ENCODE measurements at places on chromosomes 5 and 9.

DNA sequence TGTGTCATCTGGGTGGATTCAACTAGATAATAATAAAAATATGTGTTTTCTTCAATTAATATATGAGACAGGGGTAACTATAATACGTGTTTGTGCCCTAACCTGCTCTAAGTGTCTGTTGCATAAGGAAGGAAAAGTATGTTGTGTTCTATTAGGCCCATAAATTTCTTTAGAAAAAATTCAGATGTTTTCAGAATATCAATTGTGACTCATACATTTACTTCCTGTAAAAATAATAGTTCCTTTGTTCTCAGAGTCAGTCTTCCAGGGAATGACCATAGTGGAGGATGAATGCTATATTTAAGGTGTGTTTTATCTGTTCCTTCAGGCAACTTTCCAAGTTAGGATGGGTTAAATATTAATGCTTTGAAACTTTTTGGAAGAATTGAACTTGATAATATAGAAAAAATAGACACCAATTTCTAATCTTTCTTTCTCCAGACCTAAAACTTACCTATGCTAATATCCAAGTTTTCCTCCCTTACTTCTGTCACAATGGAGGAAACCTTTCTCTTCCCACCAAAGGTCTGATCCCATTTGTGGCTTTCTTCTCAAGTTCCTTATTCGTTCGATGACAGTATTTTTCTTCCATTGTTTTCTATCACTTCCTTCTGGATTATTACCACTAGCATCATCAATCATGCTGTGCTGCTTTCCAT, 49.9 kb downstream of the ISL1 start:
- no peak overlapping the region for H3K4me3 ChIP-seq
- DNase-seq = no peak
- H3K4me1 ChIP-seq = no peaks in the 10 kb centered on the region
- H3K36me3 ChIP-seq = no peaks in the 10 kb centered on the region

DNA sequence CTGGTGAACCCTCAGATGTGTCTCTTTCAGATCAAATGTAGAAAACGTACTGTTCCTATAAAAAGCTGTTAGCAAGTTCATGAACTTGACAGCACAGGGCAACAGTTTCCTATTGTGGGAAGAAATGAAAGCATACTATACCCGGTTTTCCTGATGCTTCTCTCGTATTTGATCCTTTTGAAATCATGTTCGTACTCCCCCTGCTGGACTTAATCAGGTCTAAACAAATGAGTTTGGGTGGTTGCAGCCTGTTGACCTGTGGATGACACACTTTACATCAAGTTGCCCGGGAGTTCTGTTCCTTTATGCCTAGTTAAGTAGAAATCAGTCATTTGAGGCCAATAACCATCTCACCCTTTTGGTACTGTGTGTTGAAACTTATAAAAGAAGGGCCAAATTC, 1992.3 kb downstream of the MAT2B start:
- H3K36me3 ChIP-seq = no peaks in the 10 kb centered on the region
- no peak overlapping the region for H3K27ac ChIP-seq
- H3K4me3 ChIP-seq = no peak overlapping the region
- no peak for DNase-seq
- H3K27me3 ChIP-seq = no peaks in the 10 kb centered on the region

- no peaks in the 10 kb centered on the region for H3K36me3 ChIP-seq
- H3K4me1 ChIP-seq = no peaks in the 10 kb centered on the region
- no peaks in the 10 kb centered on the region for H3K27me3 ChIP-seq
Observed at GRCh38 chr5:75023368-75024159, 28.8 kb downstream of the GCNT4 start.

DNA sequence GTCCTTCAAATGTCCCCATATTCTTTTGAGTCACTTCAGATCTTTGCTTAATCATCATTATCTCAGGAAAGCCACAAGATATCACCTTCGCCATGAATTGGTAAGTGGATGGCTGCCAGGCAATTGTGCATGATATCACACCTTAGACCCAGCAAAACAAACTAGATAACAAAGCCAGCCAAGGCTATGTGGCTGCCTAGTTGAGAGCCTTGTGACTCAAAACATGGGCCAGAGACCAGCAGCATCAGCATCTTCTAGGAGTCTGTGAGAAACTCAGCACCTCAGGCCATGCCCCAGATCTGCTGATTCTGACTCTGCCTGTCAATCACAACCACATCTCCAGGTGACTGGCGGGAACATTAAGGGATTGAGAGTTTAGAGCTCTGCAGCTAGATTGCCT, 82.8 kb downstream of the SLIT3 start:
- H3K27me3 ChIP-seq = no peaks in the 10 kb centered on the region
- H3K4me3 ChIP-seq = no peak overlapping the region
- H3K27ac ChIP-seq = no peak overlapping the region
- no peaks in the 10 kb centered on the region for H3K4me1 ChIP-seq
- no peak for DNase-seq
- H3K36me3 ChIP-seq = no peaks in the 10 kb centered on the region

GRCh38 chr9:133054194-133054890, 7.4 kb upstream of the CEL start:
- H3K36me3 ChIP-seq = peaks cover 68% of the 10 kb centered on the region
- H3K27ac ChIP-seq = no peak overlapping the region
- no peak for DNase-seq
- H3K4me3 ChIP-seq = no peak overlapping the region
- H3K27me3 ChIP-seq = no peaks in the 10 kb centered on the region

DNA sequence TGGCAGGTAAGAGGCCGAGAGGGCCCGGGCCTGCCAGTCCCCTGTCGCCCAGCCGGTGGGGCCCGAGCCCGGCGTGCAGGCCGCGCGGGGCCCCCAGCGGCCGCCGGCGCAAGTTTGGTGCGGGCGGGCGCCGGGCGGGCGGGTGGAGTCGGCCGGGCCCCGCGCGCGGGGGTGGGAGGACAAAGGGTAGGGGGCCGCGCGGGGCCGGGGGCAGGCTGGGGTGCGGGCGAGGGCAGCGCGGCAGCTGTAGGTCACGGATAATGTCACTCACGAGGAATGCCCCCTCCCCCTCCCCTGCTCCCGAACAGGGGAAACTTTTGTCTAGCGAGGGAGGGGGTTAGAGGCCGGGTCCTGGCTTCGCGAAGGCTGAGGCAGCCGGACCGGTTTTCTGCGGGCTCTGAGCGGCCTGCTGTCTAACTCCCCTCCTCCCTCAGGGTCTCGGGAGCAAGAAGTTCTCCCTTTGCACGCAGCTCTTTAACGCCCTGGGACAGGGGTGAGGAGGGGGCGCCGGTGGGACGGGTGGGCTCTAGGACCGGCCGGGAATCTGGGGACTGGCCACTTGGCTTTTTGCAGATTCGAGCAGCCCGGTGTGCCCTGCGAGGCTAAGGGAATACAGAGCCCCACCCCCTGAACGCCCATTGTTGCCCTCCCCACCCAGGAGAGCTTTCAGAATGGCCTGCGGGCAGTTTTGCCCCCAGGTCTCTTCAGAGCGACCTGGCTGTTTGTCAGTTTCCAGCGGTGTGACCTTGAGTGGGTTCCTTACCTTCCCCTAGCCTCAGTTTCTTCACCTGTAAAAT, 21.3 kb upstream of the NDST1 start:
- no peaks in the 10 kb centered on the region for H3K27me3 ChIP-seq
- DNase-seq = no peak
- H3K4me1 ChIP-seq = peaks cover 58% of the 10 kb centered on the region
- H3K4me3 ChIP-seq = peak overlapping the region; percentile 85
- no peaks in the 10 kb centered on the region for H3K36me3 ChIP-seq

GRCh38 chr5:65926276-65926783, at the start of gene ERBIN:
TSS of gene ERBIN (plus strand) at chr5:65926575. CDS start at chr5:65992719, 66,144 bp downstream.
- H3K4me3 ChIP-seq = peak within 1 kb of the TSS; percentile 92
- H3K27ac ChIP-seq = peak within 1 kb of the TSS; percentile 100
- no peaks in the 10 kb centered on the region for H3K36me3 ChIP-seq
- no peaks in the 10 kb centered on the region for H3K27me3 ChIP-seq
- H3K4me1 ChIP-seq = peaks cover 26% of the 10 kb centered on the region

GRCh38 chr9:6894135-6894534, 136.4 kb downstream of the KDM4C start:
- no peak overlapping the region for H3K4me3 ChIP-seq
- H3K27ac ChIP-seq = no peak overlapping the region
- no peaks in the 10 kb centered on the region for H3K4me1 ChIP-seq
- no peak for DNase-seq
- H3K36me3 ChIP-seq = no peaks in the 10 kb centered on the region

DNA sequence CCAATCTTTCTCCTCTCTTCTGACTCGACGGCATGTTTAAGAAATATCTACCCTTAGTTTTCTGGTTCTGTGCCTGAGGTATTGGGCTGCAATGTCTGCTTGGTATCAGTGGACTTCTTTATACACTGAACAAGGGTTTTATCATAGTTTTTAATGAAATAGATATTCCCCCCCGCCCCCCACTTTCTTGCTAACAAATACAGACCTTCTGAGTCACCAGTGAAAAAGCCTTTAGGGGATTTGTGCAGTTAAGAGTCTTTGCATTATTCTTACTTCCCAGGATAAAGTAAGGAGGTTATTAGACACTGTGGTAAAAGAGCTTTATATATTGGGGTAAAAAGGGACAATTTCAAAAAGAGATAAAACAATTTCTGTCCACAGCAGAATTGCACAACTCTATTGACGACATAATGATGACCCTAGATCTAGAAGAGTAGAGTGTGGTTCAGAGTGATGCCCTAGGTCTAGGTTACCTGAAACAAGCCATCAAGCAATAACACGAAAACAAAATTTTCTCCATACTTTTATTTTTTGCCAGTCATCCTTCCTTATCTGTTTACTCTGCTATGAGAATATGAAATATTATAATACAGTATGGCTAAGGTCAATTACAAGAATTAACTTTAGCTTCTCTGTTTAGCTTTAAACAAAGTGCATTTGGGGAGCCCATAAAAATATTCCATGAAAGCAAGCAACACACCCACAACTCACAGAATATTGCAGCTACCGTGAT, 110.7 kb downstream of the PLK2 start:
- no peaks in the 10 kb centered on the region for H3K27me3 ChIP-seq
- no peaks in the 10 kb centered on the region for H3K4me1 ChIP-seq
- H3K4me3 ChIP-seq = no peak overlapping the region
- no peak overlapping the region for H3K27ac ChIP-seq
- DNase-seq = no peak

DNA sequence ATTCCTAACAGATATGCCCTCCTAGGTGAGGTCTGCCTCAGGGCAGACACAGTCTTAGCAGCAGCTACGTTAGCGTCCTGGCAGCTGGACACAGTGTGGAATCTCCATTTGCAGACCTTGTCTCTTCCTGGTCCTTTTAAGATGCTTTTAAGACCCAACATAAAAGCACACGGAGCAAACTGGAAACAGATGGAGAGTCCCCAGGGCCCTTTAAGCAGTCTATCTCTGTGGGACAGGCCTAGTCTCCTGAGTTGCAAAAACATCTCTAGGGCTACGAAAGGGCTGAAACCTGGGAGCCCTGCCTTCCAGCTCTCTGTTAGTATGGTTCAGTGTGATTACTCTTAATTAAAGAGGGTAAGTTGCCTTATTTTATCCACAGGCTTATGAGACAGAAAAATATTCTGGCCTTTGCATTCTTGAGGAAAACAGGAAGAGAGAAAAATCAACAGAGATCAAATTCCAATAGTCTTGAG, 66.0 kb upstream of the GNA14 start:
- H3K4me3 ChIP-seq = no peak overlapping the region
- no peak overlapping the region for H3K27ac ChIP-seq
- no peak for DNase-seq
- no peaks in the 10 kb centered on the region for H3K36me3 ChIP-seq
- H3K4me1 ChIP-seq = peaks cover under 1% of the 10 kb centered on the region

DNA sequence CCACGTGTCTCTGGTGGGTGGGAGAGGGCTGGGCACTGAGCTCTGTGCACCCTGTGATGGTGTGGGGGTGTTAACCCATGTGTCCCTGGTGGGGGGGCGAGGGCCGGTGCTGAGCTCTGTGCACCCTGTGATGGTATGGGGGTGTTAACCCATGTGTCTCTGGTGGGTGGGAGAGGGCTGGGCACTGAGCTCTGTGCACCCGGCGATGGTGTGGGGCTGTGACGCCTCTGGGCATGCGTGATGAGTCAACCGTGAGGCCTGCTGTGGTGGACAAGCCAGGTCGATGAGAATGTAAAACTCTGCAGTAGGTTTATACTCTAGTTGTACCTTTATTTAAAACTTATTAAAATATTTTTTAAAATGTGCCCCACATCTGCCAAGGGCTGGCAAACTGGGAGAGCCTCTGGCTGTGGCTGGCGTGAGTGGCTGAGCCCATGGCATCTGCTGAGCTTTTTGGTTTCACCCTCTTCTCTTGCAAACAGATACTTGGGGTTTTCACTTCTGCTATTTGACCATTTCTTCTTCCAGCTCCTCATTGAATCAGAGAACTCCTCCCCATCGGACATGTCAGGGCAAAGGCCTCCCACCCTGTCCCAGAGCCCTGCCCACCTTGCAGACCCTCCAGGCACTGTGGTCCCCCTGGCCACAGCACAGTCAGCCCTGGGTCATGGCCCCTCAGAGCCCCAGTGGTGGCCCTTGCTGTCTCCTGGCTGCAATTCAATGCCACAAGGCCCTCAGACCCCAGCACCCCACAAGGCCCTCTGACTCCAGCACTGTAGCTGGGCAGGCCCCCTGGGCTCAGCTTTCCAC, 18.5 kb upstream of the EXOC3 start:
- peak; percentile 63 for DNase-seq
- no peak overlapping the region for H3K4me3 ChIP-seq
- H3K36me3 ChIP-seq = no peaks in the 10 kb centered on the region
- H3K27me3 ChIP-seq = no peaks in the 10 kb centered on the region
- no peaks in the 10 kb centered on the region for H3K4me1 ChIP-seq
- H3K27ac ChIP-seq = no peak overlapping the region

DNA sequence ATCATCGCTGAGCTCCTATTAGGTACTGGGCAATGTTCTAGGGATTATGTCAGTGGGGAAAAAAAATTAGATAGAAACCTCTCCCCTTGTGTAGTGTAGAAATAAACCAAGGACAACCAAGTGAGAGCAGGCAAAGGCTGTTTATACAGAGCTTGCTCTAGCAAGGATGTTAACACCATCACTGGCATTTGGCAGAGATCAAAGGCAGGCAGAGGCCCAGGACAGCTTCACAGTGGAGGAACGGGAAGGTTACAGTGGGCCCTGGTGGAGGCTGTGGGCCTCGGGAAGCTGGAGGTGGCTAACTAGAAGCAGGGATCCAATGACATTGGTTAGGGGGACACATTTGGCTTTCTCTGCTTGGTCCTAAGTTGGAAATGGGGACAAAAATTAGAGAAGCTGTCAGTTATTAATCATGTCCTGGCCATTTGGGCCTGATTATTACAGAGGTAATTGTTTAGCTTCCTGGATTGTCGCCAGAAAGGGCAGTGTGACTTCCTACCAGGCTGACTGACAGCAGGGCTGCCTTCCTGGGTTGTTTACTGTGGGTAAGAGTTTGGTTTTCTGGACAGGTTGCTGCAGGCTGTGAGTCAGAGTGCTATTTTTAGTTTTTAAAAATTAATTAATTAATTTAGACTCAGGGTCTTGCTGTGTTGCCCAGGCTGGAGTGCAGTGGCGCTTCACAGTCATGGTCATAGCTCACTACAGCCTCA, 259.3 kb downstream of the ROR2 start:
- H3K36me3 ChIP-seq = no peaks in the 10 kb centered on the region
- no peak overlapping the region for H3K27ac ChIP-seq
- no peaks in the 10 kb centered on the region for H3K27me3 ChIP-seq
- DNase-seq = no peak
- no peaks in the 10 kb centered on the region for H3K4me1 ChIP-seq

- no peaks in the 10 kb centered on the region for H3K36me3 ChIP-seq
- H3K4me3 ChIP-seq = no peak overlapping the region
- no peaks in the 10 kb centered on the region for H3K4me1 ChIP-seq
- H3K27ac ChIP-seq = no peak overlapping the region
- no peaks in the 10 kb centered on the region for H3K27me3 ChIP-seq
- no peak for DNase-seq
Observed at GRCh38 chr5:174524351-174524750, 200.0 kb upstream of the MSX2 start.

Data from upper lobe of left lung (tissue), 6 donors.